HFF-Myc (cell line): ENCODE measurements at places on chromosomes 1 and 21.

DNA sequence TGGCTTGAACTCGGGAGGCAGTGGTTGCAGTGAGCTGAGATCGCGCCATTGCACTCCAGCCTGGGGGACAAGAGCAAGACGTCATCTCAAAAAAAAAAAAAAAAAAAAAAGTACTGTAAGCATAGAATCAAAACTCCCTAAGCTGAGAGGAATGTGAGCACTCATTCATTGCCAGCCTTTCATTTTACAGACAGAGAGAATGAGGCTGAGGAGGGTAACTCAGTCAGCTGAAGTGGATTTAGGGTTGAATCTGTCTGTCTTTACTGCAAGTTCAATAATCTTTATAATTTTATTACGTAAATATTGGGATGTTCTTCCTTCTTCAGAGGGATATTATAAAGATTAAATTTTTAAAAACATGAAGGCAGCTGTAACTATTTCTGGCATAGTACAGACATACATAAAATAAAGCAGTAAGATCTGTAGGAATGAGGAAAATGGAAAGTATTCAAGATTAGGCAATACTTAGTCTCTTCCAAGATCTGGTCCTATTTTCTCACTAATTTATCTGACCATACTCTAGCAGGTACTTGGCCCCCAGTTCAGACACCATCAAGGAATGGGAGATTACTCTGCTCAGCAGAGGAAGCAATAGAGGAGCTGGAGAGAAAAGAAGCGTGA lies 24.1 kb upstream of the MNDA start:
- DNase-seq, result no peak

- DNase-seq, result peak; percentile 27
Measured at GRCh38 chr1:174815036-174815435, 184.7 kb upstream of the CACYBP start.

DNA sequence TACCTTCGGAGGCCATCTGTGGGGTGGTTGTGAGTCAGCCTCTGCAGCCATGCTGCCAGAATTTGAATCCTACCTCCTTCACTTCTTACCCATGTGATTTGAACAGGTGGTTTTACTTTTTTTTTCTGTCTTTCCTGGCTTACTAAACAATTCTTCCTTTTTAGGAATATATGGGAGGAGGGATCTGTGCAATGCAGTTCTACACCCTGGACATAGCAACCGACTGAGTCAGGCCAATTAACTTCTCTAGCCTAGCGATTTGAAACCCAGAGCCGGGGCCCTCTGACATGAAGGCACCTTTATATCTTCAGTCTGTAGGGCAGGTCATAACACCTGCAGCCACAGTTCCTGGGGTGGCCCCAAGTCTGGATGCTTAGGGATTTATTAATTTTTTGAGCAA lies 83.6 kb downstream of the ST6GALNAC3 start:
- no peak for DNase-seq

DNA sequence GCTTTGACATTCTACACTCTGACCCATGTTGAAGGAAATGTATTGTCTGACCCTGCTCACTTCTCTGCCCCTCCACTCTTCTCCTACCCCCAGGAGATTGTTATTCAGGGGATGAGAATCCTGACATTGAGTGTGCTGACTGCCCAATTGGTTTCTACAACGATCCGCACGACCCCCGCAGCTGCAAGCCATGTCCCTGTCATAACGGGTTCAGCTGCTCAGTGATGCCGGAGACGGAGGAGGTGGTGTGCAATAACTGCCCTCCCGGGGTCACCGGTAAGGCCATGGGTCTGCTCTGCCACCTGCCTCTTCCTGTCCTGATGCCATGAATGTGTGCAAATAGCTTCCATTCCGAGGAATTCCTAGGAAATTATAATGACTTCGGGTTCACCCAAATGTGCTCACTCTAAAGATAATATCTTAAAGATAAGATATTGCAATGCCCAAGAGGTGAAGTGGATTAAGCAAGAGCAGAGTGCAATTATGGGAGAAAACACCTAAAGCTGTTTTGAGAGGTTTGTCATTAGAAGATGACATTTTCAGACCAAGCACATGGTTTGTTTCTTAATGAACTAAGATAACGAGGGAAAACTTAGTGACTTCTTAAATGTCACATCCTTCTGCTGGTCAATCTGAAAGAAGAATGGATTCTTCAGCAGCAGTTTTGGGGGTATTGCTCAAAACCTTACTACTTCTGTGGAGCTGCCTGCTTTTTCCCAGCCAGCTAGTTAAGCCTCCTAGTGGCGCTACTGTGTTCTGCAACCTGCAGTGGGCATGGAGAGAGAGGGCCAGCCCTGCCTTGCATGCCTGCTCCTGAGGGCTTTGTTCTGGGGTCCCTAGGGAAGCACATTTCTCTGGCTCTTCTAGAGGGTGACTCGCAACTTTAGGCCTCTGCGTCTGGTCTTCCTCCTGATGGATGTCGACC lies 41.6 kb downstream of the LAMC2 start:
- DNase-seq, result no peak

- no peak for DNase-seq
Measured at GRCh38 chr21:15638856-15639549, 90.8 kb upstream of the USP25 start.

DNA sequence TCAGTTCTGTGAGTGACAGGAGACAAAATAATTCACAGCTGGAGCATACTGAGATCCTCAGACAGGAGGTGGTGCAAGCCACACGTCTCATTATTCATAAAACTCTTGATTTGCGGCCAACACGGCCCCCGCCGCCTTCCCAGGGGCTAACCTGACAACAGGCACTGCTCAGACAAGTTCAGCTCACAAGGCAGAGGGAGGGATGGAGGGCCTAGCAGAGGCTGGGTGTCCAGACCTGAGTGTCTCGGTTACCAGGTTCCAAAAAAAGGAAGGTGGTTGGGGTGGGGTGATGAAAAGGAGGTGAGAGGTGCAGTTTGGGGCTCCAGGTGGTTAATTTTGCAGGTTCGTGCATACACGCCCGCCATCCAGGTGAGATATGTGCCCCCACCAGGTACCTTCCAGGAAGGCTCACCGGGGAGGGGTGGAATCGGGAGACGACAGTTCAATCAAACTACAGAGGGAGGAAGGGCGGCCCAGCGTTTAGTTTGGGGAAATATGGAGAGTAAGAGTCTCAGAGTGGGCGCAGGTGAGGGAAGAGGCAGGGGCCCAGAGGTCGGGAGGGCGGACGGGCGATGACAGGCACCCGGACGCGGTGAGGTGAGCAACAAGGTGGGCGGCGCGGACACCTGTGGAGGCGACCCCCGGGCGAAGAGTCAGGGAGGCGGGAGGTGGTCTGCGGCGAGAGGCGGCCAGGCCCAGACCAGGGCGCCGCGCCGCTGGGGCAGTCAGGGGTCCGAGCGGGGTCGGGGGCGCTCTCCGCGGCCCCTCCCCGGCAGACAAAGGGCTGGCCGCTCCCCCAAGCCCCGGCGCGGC lies 629 bp downstream of the CTNNBIP1 start:
- DNase-seq, result no peak

DNA sequence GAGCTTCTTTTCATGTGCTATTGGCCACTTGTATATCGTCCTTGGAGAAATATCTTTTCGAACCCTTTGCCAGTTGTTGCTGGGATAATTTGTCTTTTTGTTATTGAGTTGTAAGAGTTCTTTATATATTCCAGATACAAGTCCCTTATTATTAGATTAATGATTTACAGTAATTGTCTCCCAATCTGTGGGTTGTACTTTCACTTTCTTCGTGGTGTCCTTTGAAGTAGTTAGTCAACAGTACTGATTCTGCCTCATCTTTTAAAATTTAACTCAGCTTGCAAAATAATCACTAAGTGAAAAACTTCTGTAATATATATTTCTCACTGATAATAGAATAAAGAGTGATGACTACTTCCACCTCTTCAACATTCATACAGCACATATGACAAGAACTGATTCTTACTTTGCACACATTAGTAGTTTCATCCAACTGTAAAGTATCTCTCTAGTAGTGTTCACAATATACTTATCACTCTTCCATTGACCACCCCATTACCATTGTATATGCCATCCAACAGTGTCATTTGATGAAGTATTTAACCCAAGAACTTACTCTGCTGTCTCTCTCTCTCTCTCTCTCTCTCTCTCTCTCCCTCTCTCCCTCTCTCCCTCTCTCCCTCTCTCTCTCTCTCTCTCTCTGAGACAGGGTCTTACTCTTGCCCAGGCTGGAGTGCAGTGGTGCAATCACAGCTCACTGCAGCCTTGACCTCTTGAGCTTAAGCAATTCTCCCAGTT lies 104.2 kb upstream of the DMRTA2 start:
- DNase-seq, result no peak

GRCh38 chr1:9663257-9663656 lies 11.7 kb downstream of the PIK3CD start:
- no peak for DNase-seq

GRCh38 chr1:17891205-17892110 lies 136.3 kb downstream of the ACTL8 start:
- no peak for DNase-seq

GRCh38 chr1:30605441-30605920 lies 117.9 kb downstream of the MATN1 start:
- no peak for DNase-seq

DNA sequence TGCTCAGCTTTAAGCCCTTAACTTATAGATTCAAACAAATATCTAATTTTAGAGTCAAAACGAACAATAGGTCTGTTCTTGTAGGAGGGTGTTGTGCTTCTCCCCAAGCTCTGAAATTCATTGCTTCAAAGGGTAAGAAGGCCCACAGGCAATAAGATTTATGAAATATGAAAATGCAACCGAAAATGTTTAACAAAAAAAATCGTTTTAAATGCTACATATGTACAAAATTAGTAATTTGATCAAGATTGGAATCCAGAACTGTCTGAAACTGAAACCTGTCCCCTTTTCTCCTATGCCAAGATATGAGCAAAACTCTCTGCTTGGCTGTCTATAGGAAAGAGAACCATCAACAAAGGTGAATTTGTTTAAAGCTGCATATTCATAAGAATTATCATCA lies 534.3 kb downstream of the PLPP3 start:
- DNase-seq, result no peak

- peak; percentile 68 for DNase-seq
Measured at GRCh38 chr21:29390778-29391177, 92.1 kb downstream of the BACH1 start.

- no peak for DNase-seq
Measured at GRCh38 chr1:110056285-110056683, 14.2 kb downstream of the ALX3 start.
